Diencephalon (tissue), 1 donor: ENCODE measurements at places on chromosomes 2 and 18. TPM values are rescaled to one million over a fixed set of nuclear protein-coding genes. Genes with fewer than 3 reads are reported as not detected.

The DPP4 gene
- 0.46 TPM for total RNA-seq

The CYP1B1 gene
- 11.3 TPM for total RNA-seq

The DLGAP1 gene
- total RNA-seq, result 47.3 TPM

The NMS gene
- not detected for total RNA-seq

The SLC39A6 gene
- total RNA-seq, result 197 TPM

The FHL2 gene
- 6.9 TPM for total RNA-seq
